ENCODE measurements at places on chromosomes 1 and 21. TPM values are rescaled to one million over a fixed set of nuclear protein-coding genes. Genes with fewer than 3 reads are reported as not detected.

GRCh38 chr1:201533836-201534235 is 5.1 kb upstream of the NAV1 start:
- DNase-seq, result no peak

The KIF21B gene
- 5.0 TPM for total RNA-seq

DNA sequence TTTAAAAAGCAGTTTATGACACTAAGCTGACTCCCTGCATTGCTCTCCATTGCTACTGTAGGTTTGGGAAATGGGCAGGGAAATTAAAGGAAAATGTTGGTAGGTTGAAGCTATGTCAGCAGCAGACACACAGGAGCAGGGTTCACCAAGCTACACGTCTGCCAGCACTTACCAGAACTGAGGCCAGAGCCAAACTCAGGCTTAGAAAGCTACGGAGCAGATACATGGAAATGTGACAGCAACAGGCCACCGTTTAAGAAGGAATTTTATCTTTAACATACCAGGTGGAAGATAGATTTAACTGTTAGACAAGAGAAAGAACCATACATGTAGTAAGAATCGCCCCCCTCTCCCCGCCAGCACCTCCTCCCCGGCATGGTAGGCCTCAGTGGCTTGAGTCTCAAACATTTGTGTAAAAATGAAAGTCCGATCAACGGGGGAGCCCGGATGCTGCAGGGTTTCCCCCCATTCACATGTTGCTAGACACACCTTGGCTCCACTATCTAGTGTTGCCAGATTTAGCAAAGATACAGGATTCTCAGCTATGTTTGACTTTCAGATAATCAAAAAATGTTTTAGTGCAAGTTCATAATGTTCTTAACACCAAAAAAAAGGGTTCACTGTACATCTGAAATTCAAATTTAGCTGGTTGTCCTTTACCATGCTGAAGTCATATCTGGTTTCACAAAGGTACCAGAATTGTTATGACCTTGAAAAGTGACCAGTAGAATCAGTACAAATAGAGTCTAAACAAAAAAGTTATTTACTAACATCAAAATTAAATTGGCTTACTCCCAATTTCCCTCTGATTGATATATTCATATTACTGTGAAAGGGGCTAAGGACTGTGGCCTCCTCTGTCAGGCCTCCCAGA is 6.7 kb downstream of the OR2T11 start:
- DNase-seq, result no peak

The LAMB3 gene
- total RNA-seq, result 2.5 TPM

The CHIA gene
- not detected for total RNA-seq

- no peak for DNase-seq
Observed at GRCh38 chr1:198922638-198923430, 284.0 kb downstream of the PTPRC start.

The C1orf122 gene
- total RNA-seq, result 86.9 TPM

The PAPPA2 gene
- total RNA-seq, result 2.3 TPM

The C1orf21 gene
- total RNA-seq, result 42.4 TPM

The ALPL gene
- 18.9 TPM for total RNA-seq

DNA sequence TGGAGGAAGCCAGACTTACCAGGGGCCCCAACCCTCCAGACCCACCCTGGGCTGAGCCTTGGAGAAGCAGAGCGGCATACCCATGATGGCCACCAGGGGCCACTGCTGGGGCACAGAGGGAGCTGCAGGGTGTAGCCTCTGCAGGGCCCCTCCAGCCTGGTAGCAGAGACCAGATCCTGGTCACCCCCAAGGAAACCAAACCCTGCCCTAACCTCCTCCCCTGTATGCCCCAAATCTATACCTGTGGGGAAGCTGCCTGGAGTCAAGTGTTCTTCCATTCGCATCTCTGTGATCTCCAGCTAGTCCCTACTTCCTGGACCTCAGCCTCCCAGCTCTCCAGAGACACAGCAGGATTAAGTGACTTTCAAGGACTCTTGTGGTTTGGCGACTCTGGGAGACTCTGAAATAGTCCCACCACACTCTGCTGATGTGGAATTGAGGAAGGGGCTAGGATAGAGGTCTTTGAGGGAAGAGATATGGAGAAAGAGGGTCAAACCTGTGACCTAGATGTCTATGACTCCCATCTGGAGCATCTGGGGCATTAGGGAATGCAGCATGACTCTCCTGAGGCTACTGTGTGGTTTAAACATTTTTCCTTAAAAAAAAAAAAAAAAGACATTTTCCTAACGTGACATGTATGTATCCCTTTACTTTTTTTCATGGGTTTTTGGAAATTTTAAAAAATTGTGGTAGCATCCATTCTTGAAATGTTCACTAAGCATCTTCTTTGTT is 119.2 kb upstream of the IPO9 start:
- DNase-seq, result peak; percentile 68

The SMIM1 gene
- total RNA-seq, result 4.6 TPM

The ACTA1 gene
- not detected for total RNA-seq

- no peak for DNase-seq
Observed at GRCh38 chr1:48102766-48103165, 105.6 kb upstream of the TRABD2B start.

The TLCD4 gene
- total RNA-seq, result 5.7 TPM

- DNase-seq, result no peak
Observed at GRCh38 chr1:26705788-26706311, 10.0 kb downstream of the ARID1A start.

- DNase-seq, result no peak
Observed at GRCh38 chr1:85607126-85607920, 26.8 kb downstream of the CCN1 start.

GRCh38 chr1:156704930-156705320 is 458 bp downstream of the CRABP2 start:
- DNase-seq, result peak; percentile 73

- DNase-seq, result no peak
Observed at GRCh38 chr1:44002606-44003157, 11.3 kb downstream of the CCDC24 start.

The HHAT gene
- 5.5 TPM for total RNA-seq

DNA sequence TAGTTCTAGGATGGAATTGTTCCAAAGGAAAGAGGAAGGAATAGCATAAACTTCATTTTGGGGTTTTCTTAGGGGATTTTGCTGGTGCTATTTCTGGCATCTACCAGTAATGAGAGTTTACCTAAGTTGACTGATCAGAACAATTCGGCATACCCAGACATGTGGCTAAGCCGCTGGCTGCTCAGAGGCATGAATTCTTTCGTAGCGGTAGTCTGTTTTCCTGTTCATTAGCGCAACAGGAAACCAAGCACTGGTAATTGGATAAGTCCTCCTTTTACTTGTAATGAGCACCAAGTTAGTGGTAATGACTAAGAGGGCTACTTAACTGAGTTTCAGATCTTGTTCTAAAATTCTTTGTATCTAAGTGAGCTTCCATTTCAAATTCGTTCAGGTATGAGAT is 38.6 kb downstream of the C21orf91 start:
- DNase-seq, result no peak

The GCSAML gene
- total RNA-seq, result not detected

The OR2L13 gene
- total RNA-seq, result not detected

The CDC73 gene
- 50.2 TPM for total RNA-seq

The PDE9A gene
- 2.9 TPM for total RNA-seq

GRCh38 chr1:32714277-32714676 is 11.7 kb upstream of the SYNC start:
- no peak for DNase-seq

The RAP1GAP gene
- 0.38 TPM for total RNA-seq

DNA sequence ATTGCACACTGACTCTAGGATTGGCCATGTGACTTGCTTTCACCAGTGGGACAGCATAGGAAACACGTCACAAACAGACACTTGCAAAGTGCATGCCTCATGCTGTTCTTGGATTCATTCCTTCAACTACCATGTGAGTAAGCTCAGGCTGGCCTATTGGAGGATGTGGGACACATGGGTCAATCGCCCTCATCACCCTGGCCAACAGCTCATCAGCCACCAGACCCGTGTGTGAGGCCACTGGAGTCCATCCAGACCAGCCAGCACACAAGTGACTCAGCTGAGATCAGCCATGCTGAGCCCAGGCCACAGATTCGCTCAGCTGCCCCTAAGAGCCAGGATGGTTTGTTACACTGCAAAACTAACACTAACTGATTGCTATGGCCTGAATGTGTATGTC is 216.1 kb upstream of the GRIK3 start:
- no peak for DNase-seq

DNA sequence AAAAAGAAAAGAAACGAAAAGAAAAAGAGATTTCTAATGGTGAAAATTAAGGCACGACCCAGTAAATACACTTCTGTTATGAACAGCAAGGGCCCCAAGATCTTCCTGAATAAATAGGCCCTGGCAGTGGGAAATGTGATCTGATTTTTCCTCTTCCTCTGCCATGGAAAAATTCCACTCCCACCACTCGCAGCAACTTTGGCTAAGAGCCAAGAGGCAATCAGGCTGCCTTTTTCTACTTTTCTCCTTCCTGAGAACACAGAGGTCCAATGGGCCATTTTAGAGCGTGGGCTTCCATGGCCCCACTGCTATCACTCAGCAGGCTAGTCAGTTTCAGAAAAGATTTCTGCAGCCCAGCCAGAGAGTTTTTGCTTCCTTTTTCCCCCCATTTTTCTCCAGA is 33.7 kb upstream of the AK4 start:
- DNase-seq, result no peak

The ETV3L gene
- not detected for total RNA-seq

GRCh38 chr1:93798291-93798690 is 80.7 kb downstream of the DNTTIP2 start:
- no peak for DNase-seq

DNA sequence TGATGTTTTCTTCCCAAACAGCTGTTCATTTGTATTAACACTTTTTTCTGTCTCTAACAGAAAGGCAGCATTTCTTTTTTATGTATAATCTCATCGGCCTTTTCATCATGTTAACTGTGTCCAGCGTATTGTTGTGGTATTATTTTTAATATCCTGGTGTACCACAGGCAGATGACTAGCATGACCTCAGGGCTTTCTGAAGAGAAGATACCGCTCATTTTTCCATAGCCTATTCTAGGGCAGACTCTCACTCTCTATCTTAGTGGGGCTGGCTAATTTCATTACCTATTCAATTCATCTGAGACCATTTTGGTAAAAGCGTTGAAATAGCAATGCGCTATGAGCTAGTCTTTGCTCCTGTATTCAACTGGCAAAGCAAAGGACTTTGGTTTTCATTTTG is 209.9 kb downstream of the SDCCAG8 start:
- DNase-seq, result no peak

DNA sequence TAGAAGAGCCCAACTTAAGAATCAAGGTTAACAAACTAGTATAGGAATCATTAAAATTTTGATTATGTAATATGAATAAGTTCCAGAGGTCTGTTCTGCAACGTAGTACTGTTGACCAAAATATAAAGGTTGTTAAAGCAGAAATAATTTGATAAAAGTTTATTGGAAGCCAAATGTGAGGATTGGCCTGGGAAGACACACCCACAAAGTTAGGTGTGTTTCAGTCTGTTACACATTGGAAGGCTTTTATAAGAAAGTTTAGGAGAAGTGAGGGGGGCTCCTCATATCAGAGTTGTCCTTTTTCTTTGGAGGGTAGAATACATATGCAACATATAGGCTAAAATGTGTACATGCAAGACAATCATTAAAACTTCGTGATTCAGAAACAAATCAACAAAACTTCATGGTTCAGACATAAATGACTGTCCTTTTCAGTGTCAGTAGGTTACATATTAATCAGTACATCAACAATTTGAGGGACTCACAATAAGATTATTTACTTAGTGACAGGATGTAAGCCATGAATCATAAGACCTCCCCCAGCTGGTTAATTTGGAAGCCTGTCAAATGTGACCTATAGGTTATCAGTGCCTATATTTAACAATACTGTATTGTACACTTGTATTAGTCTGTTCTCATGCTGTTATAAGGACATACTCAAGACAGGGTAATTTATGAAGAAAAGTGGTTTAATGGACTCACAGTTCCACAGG is 245.0 kb upstream of the B3GALT2 start:
- no peak for DNase-seq

DNA sequence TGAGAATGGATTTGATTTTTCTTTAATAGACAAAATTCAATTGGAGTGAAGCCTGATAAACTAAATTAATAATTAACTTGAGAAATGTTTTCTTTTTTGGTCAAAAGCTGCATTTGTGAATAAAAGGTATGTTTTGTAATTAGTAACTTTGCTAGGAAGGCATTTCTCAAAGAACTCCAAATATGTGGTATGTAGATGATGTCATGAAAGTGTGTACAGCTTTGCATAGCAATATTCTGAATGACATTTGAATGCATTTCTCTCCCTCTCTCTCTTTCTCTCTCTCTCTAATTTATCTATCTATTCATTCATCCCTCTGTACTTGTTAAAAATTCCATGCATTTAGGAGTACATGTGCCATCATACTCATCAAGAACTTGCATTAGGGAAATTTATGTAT is 109.1 kb upstream of the ADAMTS5 start:
- no peak for DNase-seq
